Stimulated activated CD8-positive, alpha-beta memory T cell treated with anti-CD3 and anti-CD28 coated beads, Interleukin-12 subunit alpha, Interleukin-12 subunit beta, amount 100 ng/mL, for 1 hour (primary cell): ENCODE measurements at places on chromosomes 5 and 9.

DNA sequence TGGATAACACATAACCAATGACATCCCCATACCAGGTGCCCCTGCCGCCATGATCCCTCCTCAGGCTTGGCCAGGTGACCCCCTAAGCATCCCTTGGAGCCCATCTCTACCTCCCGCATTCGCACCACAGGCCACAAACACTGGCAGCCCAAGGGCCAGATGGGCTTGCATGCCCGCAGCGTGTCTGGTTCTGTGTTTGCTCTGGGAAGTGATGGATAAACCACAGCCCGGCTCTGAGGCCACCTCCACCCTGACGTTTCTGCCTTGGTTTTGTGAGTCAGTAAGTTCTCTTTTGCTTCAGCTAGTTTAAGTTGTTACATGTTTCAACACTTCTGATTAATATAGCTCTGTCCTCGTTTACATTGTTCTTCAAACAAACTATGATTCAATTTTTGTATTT lies 172.4 kb upstream of the PHYKPL start:
- no peak for DNase-seq

DNA sequence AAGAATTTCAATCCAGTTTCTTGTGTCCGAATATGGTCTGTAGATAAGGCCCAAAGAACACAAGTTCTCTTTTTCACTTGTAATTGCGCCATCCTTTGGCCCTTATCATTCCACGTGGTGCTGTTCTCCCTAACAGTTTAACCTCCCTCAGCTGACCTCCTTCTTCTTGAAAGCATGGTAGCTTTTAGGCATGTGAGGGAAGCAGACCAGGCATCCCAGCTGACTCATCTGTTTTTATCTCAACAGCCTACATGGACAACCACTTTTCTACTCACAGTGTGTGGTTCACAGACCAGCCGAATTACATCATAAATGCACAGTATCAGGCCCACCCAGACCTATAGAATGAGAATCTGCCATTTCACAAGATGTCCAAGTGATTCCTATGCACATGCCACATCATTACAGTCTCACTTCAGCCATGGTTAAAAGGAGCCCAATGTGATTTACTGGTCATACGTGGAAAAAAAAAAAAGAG lies 26.9 kb upstream of the PLIN2 start:
- no peak for DNase-seq

DNA sequence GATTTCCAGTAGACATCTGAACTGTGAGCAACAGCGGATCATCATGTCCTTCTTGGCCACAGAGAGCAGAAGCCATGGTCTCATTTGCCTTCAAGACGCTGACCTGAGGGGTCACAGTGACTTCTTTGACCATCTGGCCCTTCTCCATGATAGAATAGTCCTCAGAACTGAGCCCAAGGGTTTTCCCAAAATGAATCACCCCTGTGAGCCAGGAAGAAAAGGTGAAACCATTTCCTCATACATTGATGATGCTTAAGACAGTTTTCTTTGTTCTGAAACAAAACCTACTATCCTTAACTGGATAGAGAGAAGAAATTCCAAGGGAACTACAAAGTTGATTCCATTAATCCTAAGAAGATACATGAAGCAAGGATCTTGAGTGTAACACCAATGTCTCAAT lies 503.9 kb downstream of the CTNND2 start:
- no peak for DNase-seq

- DNase-seq = no peak
Observed at GRCh38 chr9:110919609-110920008, 118.7 kb downstream of the LPAR1 start.

DNA sequence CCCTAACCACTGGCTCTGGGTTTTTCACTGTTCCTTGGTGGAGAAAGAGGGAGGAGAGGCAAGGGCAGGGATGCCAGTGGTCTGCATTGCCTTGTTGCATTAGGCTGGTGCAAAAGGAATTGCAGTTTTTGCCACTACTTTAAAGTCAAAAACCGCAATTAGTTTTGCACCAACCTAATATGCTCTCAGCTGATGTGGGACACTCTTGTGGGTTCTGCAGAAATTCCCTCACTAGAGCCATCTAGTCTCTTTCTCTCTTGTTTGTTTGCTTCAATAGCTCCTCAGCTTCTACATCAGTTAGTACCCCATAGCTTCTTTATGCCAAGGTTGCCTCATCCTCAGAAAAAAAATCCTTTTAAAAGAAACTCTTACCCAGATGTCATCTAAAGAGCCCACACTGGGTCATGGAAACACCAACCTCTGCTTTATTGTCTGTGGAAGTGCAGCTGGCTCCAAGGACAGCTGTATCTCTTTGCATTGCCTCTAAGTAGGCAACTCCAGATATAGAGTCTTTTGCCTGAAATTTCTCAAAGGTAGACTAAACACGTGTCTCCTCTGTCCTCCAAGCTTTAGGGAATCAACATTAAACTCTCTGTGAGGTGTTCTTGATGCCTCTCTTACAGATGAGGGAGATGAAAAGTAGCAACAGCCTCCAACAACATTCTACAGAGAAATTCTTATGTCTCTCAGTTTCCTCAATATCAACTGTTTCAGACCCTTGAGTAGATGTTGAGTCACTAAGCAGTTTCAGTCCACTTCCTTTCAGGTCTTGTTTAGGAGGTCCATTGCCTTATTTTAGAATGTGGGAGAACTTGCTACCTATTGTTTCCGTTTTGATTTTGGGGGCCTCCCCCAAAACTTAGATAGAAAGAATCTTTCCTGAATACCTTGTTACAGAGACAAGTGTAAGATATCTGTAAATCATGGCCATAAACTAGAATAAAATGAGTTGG lies 84.9 kb upstream of the MEF2C start:
- no peak for DNase-seq

- no peak for DNase-seq
Observed at GRCh38 chr5:31770998-31771397, 132.1 kb downstream of the PDZD2 start.

- DNase-seq = no peak
Observed at GRCh38 chr9:37788332-37788731, 3.5 kb upstream of the EXOSC3 start.

GRCh38 chr5:61055434-61056006 lies 106.7 kb downstream of the SMIM15 start:
- no peak for DNase-seq

DNA sequence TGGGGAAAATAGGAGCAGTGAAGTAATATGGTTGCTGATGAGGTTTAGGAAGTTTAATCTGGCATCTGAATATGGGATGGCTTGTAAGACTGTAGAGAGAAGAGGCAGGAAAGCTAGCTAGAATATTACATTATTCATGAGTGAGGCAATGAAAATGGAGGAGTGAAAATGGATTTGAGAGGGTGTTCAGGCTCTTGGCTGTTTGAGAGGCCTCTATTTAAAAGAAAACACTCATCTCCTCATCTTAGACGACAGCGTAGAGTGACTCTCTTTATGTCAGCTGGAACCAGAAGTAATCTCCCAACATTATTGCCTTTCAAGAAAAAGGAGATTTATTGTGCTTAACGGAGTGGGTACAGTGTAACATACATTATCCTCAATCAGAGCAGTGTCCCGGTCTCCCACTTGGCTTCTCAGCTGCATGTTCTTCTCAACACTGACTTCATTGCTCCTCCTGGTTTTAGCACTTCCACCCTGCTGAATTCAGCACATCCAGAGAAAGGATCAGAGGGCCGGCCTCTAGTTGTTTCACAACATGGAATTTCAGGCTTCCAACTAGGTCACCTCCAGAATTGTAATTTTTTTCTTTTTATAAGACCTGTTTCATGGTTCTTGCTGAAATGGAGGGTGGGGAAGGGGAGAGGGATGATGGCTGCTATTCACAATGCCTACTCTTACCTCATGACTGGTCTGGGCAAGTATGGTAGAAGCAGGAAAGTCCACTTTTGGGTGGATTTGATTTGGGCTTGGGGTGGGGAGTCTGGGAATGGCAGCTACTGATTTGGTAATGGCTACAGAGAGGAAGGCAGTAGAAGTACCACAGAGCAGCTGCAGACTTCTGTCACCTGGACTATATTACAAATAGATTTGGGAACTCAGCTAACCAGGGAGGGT lies 52.9 kb upstream of the KIAA1958 start:
- no peak for DNase-seq

DNA sequence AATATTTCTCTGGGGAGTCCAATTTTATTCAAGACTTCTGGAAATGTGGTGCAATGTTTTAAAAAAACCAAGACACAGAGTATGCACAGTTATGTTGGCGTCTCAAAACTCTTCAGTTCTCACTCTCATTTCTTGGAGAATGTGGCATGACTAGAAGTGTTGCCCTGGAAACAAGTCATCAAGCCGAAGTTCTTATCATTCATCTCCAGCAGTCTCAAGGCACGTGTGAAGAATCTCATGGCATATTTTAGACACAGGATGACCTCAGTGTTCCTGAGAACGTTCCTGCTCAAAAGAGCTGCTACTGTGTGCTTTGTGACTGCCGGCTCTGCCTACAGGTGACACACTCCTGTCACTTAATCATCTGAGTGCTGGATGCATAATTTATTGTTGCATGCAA lies 147.4 kb upstream of the IRX4 start:
- no peak for DNase-seq

DNA sequence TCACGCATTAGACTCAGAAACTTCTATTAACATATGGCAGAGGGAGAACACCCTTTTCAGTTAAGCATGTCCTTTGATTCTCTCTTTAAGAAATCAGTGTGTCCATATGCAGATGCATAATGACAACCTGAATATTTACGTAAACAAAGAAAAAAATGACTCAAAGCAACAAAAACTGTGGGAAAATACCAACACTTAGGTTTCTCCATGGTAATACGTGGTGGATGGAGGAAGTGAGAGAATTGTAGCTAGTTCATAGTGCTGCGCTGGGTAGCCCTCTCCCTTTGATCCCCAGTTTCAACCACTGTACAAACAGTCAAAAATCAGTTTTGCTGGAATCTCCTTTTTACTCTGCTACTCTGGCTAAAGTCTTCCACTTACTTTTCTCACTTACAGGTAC lies 2.0 kb upstream of the MAP3K1 start:
- no peak for DNase-seq

DNA sequence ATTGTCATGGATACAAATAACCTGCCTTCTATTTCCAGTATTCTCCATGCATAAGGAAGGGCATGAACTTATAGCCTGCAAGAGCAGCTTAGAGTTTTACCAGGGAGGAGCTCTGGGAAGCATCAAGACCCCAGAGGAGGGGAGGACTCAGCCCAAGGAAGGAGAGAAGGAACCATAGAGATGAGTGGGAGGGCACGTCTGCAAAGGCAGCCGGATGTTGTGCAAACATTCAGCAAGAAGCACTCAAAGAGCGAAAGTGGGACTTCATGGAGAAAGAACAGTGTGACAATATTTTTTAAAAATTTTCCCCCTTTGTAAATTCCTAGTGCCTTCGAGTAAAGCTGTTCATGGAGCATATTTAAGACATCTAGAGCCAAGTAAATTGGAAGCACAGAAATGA lies 270.1 kb upstream of the PTGER4 start:
- DNase-seq = no peak

DNA sequence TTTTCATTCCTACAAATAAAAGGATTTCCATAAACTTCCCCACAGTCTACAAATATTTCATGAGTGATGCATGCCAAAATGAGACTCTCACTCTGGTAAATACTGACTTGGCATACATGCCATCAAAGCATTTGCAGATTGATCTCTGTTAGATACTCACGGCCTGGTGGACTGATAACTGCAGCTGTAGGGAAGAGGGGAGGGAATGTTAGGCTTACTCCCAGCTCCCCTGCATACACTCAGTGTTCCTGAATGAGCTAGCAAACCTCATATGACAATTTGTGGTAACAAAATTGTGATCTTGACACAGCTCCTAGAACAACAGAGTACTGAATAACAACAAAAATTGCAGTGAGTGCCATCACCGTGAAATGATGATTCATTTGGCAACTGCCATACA lies 435.3 kb downstream of the NR2F1-AS1 start:
- DNase-seq = no peak

DNA sequence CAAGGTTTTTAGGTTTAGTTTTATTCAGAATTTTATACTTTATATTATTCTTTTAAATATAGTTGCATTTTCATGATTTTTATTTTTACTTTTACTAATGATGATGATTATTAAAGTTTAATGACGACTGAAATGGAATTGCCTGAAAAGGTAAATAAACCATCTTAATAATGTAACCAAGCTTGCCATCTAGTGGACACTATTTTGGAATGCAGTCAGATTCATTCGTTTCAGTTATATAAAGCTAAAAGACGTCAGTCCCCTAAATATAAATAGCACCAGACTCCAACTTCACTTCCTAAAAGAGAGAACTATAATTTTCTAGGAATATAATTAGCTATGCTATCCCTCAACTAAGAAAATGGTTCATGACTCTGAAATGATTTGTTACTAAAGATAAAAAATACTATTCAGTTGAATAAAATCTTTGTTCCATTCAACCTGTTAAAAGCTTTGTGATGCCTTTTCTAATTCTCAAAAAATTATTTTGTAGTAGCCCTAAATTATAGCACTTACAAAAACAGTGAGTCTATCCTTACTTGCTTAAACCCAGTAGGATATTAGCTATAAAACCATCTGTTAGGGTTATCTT lies 19.9 kb downstream of the ABITRAM start:
- no peak for DNase-seq

GRCh38 chr5:143536364-143536763 lies 132.9 kb upstream of the NR3C1 start:
- no peak for DNase-seq

- no peak for DNase-seq
Observed at GRCh38 chr5:153809166-153809565, 229.5 kb downstream of the FAM114A2 start.

- no peak for DNase-seq
Observed at GRCh38 chr5:104189031-104189430, 626.4 kb upstream of the NUDT12 start.

GRCh38 chr5:120240706-120241105 lies 223.4 kb upstream of the PRR16 start:
- DNase-seq = no peak

DNA sequence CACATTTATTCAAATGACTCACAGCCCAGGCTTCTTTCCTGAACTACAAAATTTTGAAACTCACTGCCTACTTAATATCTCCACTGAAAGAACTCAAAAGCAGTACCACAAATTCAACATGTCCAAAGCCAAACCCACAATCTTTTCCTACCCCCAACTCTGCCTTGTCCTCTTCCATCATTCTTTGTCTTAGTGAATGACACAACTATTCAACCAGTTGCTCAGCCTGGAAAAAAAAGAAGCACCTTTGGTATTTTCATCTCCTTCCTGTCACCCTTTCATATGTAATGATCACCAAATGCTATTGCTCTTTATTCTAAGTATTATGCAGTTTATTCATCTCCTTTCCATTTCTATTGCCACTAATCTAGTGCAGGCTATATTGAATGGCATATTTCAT lies 216.3 kb downstream of the TMEM232 start:
- no peak for DNase-seq
